ENCODE measurements at places on chromosomes 12 and 14.

DNA sequence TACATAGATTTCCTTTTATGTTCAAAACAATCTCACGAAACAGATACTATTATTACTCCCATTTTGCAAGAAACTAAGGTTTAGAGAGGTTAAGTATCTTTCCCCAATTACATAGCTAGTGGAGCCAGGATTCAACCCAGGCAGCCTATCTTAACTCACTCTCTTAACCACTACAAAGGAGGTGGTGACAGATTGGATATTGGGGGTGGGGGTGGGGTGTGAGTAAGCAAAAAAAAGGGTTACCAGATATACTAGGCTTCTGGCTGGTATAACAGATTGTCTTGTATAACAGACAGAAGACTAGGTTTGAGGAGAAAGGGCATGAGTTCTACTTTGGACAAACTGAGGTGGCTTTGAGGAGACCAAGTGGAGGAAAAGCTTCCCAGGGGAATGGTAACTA, 2.1 kb downstream of the GMFB start:
- DNase-seq: no peak

GRCh38 chr14:23172096-23172495, 11.4 kb downstream of the SLC7A8 start:
- DNase-seq: no peak

- DNase-seq: no peak
These were observed 14.5 kb downstream of the CYP46A1 start for GRCh38 chr14:99698642-99699041.

- no peak for DNase-seq
These were observed 358.0 kb downstream of the DAD1 start for GRCh38 chr14:22231018-22231417.

DNA sequence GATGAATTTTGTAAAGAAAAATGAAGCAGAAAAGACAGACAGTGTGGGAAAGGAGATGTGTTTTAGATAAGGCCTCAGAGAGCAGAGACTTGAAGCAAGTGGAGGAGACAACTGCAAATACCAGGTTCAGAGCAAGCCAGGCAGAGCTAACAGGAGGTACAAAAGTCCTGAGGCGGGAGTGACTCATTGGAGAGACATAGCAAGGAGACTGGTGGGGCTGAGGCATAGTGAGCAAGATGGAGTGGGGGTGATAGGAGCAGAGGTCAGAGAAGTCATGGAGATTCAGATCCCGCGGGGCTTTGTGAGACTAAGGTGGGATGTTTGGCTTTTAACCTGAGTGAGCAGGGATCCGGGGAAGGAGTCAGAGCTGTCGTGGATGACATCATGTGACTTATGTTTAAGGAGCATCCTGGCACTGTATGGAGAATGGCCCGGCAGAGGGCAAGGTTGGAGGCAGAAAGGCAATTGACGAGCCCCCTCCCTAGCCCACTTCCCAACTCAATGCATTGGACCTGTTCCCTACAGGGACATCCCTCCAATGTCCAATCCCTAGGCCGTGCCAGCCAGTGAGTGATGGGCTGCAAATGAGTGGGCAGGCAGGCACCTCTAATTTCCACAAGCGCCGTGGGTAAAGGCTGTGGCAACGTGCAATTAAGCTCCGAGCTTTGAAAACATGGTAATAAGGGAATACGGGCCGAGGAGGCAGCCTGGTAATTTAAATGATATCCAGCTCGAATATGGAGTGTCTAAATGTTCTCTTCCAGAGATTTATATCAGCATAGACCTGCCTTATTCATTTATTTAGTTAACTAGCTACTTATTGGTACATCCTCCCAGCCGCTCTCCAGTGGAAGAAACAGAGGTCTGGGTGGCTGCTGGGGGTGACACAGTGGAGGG, 206.8 kb upstream of the LHX5 start:
- no peak for DNase-seq

- no peak for DNase-seq
These were observed 51.2 kb downstream of the DRAM1 start for GRCh38 chr12:101928556-101928955.

- DNase-seq: no peak
These were observed 48.2 kb upstream of the LRFN5 start for GRCh38 chr14:41558490-41558889.

All from brain pericyte (primary cell).